HFF-Myc (cell line): ENCODE measurements at places on chromosomes 7 and 10.

GRCh38 chr10:63744060-63744941 lies 223.1 kb downstream of the REEP3 start:
- DNase-seq: no peak

GRCh38 chr7:142950235-142950634 lies 11.0 kb downstream of the LLCFC1 start:
- no peak for DNase-seq

DNA sequence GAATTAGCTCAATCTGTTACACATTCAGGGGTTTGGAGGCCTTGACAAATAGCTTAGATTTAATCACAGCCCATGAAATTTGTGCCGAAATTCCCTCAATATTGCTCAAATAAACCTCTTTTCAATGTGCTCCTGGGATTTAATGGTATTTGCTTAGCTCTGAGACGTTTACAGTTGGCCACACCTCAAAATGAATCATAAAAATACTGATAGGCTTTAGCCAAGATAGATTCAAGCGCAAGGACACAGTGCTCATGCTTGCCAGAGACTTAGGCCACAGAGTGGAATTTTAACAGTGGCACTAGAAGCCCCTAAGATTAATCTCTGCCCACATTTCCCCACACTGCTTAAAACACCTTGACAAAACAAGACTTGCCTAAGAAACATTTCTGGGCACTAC lies 2.3 kb upstream of the SEMA3C start:
- no peak for DNase-seq

DNA sequence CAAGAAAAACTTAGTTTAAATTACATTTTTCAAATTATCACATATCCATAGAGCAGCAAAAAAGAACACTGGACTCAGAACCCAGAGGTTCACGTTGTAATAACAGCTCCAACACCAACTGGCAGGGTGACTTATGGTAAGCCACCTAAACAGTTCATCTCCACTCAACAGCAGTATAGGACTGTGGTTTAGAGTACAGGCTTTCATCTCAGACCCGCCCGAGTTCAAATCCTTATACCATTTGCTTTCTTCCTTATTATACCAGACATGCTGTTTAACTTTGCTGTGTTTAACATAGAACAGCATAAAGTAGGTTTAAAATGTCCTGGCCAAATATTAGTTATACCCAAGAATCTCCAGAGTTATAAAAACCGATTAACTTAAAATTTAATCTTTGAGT lies 97.9 kb downstream of the ARHGAP21 start:
- no peak for DNase-seq

DNA sequence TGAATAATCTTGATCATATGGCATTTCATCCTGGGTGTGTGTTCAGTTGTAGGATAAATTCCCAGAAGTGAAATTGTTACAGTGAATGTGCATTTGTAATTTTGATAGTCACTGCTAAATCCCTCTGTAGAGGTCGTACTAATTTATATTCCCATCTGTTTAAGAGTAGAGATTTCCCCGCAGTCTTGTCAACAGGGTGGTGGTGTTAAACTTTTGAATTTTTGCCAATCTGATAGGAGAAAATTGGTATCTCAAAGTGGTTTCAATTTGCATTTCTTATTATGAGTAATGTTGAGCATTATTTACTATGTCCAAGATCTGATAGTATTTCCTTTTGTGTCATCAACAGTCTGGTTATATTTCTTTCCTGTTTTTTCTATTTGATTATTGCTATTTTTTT lies 101.7 kb downstream of the AUTS2 start:
- no peak for DNase-seq

- no peak for DNase-seq
These were observed 858.7 kb downstream of the REEP3 start for GRCh38 chr10:64379898-64380297.

GRCh38 chr7:18444826-18445225 lies 50.7 kb upstream of the HDAC9 start:
- no peak for DNase-seq

- no peak for DNase-seq
These were observed 196.0 kb upstream of the GRB10 start for GRCh38 chr7:50978633-50979215.

DNA sequence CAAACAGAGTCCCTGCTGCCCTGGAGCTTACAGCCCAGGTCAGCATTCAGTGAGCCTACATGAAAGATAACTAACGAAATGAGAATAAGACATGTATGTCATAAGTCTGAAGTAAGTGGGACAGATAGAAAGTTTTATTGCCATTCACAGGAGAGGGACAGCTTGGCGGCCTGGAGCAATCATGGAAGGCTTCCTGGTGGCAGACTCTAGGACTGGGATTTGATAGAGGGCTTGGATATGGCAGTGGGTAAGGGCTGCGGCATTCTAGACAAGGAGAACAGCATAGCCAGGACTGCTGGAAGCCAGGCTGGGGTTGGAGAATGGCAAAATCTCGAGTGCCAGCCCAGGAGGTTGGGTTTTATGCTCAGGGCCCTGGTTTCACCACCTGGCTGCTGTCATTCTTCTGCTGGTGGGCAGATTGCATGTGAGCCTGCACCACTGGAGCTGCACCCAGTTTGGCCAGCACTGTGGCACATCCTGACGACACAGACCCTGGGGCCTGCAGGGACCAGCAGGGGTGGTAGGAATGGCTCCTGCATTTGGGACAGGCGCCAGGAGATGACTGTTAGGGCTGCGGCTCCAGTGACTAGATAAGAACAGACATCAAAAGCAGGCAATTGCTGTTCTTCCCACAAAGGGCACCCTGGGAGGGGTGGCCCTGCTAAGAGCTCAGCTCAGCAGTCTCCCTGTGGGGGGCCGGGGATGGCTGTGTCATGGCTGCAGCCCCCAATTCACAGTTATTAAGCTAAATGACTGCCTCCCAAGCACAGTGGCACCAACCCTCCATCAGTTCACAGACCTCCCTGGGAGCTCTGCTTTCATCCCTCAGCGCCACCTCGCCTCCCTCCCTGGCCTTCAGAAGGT lies 161.1 kb downstream of the RPS24 start:
- DNase-seq: no peak
